Activated effector memory CD4-positive, alpha-beta T cell treated with anti-CD3 and anti-CD28 coated beads, Interleukin-2, amount 50 U/mL, for 16 hours (primary cell): ENCODE measurements at places on chromosomes 11 and 22.

DNA sequence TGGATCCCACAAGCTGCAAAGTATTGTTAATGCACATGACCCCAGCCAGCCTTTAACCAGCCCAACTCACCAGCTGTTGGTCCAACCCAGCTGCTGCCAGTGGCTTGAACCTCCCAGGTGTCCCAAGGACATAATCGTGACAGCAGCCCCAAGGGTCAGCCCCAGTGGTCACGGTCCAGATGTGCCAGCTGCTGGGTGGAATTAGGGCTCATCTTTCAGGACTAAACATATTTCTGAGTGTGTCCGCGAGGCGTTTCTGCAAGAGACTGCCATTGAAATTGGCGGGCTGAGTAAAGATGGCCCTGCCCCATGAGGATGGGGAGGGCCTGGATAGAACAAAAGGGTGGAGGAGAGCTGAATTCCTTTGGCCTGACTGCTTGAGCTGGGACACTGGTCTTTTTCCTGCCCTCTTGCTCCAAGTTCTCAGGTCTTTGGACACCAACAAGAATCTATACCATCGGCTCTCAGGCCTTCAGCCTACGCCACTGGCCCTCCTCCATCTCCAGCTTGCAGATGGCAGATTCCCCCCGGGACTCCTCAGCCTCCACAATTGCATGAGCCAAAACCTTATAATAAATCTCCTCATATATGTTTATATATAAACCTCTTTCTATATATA is 240.2 kb downstream of the MN1 start:
- no peak for DNase-seq

- no peak for DNase-seq
These were observed 115.1 kb upstream of the CRYBB3 start for GRCh38 chr22:25084405-25085107.

DNA sequence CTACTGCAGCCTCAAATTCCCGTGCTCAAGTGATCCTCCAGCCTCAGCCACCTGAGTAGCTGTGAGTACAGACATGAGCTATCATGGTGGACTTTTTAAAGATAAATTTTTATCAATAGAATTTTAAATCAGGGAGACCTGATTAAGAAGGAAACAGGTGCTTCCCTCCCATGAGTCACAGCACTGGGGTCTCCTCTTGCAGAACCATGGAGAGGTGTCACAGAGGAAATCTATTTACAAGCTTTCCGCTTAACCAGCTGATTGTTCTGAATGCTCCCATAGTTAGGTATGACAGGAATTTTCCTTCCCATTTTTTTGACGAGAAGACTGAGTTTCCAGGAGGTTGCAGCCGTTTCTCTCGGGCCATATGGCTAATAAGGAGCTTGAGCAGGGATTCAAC is 516.1 kb downstream of the MIAT start:
- DNase-seq: no peak

GRCh38 chr22:43488031-43488866 is 76.4 kb downstream of the MPPED1 start:
- DNase-seq: no peak

- DNase-seq: no peak
These were observed 50.2 kb downstream of the XKR3 start for GRCh38 chr22:16774911-16775500.

DNA sequence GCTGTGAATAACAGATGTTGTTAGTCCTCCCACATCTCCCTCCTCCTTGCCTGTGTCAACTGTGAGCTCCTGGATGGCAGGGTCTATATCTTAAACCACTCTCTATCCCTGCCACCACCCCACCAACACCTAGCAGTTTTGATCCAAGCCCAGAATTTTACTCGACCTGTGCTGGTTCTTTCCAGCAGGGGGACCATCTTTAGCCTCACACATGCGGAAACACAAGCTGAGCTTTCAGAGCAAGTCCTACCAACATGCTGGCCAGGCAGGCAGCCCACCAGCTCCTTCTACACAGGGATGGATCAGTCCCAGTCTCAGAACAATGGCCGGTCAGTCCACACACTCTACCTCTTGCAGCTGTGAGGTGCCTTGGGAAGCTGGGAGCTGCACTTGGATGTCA is 231.5 kb downstream of the NXPE2 start:
- no peak for DNase-seq

GRCh38 chr11:12503039-12503484 is 125.7 kb downstream of the PARVA start:
- no peak for DNase-seq

GRCh38 chr11:99537681-99538080 is 516.9 kb downstream of the CNTN5 start:
- no peak for DNase-seq

- DNase-seq: no peak
These were observed 24.6 kb upstream of the IGLL5 start for GRCh38 chr22:22863001-22863400.

- DNase-seq: no peak
These were observed 8.8 kb downstream of the POU2F3 start for GRCh38 chr11:120248551-120249278.

DNA sequence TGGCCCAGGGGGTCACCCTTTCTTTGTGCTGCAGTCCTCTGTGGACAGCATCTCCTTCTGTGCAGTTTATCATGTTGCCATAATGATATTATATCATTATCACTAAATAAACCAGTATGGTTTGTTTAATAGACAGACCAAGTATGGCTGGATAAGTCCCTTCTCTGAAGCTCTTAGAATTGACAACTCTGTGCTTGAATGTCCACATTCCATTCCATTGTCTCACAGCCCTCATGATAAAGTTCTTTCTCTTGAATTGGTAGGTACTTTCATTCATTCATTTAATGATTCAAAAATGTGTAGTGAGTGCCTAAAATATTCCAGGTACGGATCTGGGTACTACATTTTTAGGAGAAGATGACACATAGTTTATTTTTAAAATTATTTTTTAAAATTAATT is 7.8 kb downstream of the RPS6KA4 start:
- DNase-seq: no peak

GRCh38 chr11:67265633-67266448 is 432 bp upstream of the GRK2 start:
- peak; percentile 94 for DNase-seq

- no peak for DNase-seq
These were observed 31.2 kb upstream of the SMTN start for GRCh38 chr22:31049815-31050420.

DNA sequence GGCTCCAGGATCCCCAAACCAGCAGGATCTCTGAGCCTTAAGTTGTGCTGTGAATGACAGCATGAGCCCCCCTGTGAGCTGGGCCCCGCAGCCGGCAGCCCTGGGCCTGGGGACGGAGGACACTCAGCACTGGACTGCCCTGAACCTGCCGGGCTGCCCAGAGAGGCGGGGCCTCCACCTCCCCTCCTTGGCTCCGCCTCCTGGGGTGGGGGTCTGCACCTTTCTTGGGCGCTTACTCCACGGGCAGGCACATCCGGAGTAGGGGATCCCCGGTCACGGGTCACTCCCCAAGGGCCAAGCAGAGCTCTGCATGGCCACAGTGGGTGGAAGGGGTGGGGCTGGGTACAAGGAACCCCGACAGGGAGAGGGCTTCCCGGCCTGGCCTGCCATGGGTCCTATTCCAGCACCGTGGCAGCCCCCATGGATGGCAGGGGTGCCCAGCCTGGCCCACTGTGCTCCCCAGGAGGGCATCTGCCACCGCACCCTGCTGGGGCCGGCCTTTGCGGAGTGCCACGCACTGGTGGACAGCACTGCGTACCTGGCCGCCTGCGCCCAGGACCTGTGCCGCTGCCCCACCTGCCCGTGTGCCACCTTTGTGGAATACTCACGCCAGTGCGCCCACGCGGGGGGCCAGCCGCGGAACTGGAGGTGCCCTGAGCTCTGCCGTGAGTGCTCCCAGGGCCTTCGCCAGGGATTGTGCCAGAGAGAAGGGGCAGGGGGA is 5.4 kb downstream of the MUC5B start:
- peak; percentile 58 for DNase-seq

GRCh38 chr11:3107608-3108182 is 50.5 kb upstream of the CARS1 start:
- peak; percentile 55 for DNase-seq

DNA sequence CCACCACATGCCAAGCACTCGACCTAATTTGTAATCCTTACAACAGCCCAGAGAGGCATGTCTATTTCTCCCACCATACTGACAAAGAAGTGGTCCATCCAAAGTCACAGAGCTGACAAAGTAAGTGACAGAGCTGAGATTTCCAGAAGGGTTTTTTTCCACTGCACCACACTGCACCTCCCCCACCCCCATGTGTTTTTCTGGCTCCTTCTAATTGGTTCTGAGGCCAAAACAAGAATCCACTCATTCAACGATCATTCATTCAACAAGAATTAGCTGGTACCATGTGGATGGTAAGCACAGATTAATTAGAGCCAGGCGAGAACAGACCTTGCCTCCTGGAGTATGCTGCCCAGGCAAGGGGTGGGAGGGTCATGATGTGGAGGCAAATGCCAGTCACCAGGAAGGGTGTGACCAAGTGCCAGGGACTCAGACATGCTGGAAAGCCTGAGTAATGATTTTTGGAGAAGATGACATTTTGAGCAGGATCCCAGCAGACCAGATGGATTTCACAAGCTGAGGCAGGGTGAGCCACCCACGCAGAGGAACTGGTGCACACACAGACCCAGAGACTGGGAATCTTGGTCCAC is 14.9 kb upstream of the PRG2 start:
- no peak for DNase-seq

DNA sequence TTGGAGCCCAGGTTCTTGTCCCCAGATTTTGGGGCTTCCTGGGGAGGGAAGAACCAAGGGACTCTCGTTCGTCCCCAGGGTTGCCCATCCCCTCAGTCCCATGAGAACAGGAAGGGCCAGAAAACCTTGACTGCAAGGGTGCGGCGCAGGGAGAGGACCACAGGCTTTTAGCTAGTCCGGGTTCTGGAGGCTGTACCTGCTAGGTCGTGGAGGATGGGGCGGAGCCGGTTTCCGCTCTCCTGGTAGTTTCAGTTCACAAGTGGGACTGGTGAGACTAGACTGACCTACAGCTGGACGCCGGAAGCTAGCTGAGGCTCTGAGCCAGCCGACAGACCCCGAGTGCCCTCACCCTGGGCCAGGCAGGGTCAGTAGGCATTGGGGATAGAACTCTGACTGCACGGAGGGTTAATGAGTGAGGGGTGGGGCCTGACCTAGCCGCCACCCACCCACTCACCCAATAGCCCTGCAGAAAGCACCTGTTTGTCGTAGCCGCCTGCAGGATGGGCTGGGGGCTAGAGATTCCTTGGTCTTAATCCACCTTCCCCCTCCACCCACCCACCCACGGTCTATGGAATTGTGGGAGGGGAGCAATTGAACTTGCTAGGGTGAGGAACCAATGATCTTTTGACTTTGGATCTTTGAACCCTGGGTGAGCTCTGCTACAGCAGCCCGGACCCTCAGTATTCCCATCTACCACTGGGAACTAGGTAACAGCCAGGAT is 1.5 kb downstream of the MAFF start:
- peak; percentile 80 for DNase-seq

DNA sequence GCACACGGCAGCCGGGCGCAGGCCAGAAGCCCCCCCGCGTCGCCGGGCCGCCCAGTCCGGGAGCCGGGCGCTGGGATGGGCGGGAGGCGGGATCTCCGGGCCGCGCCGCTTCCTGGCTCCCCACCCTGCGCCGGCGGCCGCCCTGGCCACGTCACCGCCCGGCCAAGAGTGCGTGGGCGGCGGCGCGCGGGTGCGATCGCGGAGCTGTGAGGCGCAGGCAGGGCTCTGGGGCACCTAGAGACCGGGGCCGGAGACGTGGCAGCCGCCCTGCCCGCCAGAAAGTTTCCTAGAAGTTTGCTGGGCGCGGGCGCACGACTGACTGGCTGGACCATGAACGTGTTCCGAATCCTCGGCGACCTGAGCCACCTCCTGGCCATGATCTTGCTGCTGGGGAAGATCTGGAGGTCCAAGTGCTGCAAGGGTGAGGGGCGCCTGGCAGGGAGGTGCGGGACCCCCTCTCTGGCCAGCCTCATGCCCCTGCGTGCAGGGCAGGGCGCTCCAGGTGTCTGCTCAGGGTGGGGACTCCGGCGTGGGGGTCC is at the start of gene KDELR3:
TSS of gene KDELR3 (plus strand) at position 193 of the 539 bp plus-strand sequence. CDS start at position 331, 138 bp downstream.
- DNase-seq: peak; percentile 83

GRCh38 chr11:41201156-41201555 is 258.3 kb downstream of the LRRC4C start:
- DNase-seq: no peak

DNA sequence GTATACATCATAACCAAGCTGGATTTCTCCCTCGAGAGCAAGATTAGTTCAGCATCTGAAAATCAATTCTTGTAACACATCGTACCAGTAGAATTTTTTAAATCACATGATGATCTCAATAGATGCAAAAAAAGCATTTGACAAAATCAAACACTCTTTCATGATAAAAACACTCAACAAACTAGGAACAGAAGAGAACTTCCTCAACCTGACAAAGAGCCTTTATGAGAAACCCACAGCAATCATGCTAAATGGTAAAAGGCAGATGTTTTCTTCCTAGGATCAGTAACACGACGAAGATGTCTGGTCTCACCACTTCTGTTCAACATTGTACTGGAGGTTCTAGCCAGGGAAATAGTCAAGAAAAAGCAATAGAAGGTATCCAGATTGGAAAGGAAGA is 34.1 kb upstream of the TMPRSS4 start:
- DNase-seq: no peak

GRCh38 chr11:75344761-75345454 is 6.6 kb downstream of the ARRB1 start:
- DNase-seq: no peak

GRCh38 chr11:87603887-87604286 is 566.2 kb downstream of the TMEM135 start:
- DNase-seq: no peak

DNA sequence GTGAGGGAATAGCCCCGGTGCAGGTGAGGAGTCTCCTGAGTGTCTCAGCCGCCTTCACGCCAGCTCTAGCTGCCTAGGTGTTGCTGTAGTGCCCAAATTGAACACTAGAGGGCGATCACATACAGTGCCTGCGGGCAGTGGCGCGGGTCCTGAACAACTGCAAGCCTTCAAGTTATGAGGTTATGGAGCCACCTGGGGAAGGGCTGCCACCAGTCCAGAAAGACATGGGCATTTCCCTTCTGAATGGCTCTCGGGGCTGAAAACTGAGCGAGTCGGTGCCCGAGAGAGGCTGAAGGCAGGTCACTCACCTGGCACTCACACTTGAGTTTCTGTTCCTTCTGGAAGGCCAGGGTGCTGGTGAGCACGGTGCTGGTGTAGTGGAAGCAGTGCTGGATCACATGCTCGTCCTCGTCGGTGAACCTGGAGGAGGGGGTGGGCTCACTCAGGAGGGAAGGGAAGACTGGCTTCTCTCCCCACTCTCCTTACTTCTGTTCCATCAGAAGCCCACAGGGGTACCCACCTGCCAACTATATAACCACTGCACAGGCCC is 88.4 kb downstream of the PDE2A start:
- DNase-seq: peak; percentile 77

DNA sequence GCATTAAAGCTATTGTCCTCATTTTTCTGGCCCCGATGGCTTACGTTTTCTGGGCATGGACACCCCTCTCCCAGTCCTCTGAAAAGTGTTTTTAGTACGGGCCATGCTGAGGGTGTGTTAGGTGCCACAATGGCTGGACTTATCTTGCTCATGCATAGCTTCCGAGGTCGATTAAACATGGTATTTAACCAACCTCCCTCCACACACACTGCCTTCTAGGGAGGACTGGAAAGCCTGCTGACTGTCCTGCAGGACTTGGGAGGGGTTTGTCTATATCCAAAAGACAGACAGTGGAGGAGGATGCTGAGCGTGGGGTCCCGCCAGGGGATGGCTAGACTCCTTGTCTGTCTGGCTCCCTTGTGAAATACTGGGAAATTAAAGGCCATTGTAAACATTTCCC is 95.3 kb downstream of the FBXO7 start:
- no peak for DNase-seq

- no peak for DNase-seq
These were observed 31.3 kb upstream of the TEAD1 start for GRCh38 chr11:12642806-12643428.

GRCh38 chr11:69655479-69656428 is 14.8 kb downstream of the CCND1 start:
- DNase-seq: peak; percentile 55

- no peak for DNase-seq
These were observed 50.9 kb downstream of the TRIOBP start for GRCh38 chr22:37747715-37748100.
